ENCODE measurements at places on chromosomes 7 and 10. TPM values are rescaled to one million over a fixed set of nuclear protein-coding genes. Genes with fewer than 3 reads are reported as not detected.

DNA sequence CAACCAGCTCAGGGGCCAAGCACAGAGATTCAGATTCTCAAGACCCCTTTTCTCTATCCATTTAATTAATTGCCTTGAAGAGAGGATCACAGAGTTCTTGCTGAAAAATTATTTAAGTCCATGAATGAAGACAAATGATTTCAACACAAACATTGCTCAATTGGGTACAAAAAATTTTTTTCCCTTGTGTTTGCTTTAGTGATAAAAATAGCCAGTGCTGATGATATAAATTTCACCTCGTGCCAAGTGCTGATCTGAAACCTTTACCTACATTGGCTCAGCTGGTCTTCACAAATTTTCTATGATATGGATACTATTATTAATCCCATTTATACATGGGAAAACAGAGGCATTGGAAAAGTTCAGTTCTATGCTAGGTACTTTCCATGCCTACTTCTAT lies 377.1 kb downstream of the NRG3 start:
- no peak overlapping the region for H3K4me3 ChIP-seq

- no peak for DNase-seq
- no peaks in the 10 kb centered on the region for H3K36me3 ChIP-seq
- H3K27ac ChIP-seq, result no peak overlapping the region
- no peak overlapping the region for H3K4me3 ChIP-seq
- H3K27me3 ChIP-seq, result no peaks in the 10 kb centered on the region
- H3K4me1 ChIP-seq, result no peaks in the 10 kb centered on the region
Observed at GRCh38 chr10:132150777-132151176, 36.0 kb upstream of the DPYSL4 start.

Gene SEMA3D
- 13.6 TPM for total RNA-seq

Gene CUTC
- total RNA-seq, result 15.8 TPM

DNA sequence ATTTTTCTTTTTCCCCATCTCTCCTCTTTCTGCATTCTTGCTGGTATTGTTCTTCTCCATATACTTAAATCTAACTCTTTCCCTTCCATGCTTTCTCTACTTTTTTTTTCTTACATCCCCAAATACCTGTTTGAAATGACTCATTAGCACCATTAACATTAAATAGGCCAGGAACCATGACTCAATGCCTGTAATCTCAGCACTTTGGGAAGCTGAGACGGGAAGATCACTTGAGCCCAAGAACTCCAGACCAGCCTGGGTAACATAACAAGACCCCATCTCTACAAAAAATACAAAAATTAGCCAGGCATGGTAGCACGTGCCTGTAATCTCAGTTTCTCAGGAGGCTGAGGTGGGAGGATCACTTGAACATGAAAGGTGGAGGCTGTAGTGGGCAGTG lies 1026.8 kb downstream of the GATA3 start:
- no peak for DNase-seq
- no peaks in the 10 kb centered on the region for H3K36me3 ChIP-seq
- no peak overlapping the region for H3K27ac ChIP-seq
- no peaks in the 10 kb centered on the region for H3K27me3 ChIP-seq
- H3K4me3 ChIP-seq, result no peak overlapping the region
- H3K4me1 ChIP-seq, result no peaks in the 10 kb centered on the region

DNA sequence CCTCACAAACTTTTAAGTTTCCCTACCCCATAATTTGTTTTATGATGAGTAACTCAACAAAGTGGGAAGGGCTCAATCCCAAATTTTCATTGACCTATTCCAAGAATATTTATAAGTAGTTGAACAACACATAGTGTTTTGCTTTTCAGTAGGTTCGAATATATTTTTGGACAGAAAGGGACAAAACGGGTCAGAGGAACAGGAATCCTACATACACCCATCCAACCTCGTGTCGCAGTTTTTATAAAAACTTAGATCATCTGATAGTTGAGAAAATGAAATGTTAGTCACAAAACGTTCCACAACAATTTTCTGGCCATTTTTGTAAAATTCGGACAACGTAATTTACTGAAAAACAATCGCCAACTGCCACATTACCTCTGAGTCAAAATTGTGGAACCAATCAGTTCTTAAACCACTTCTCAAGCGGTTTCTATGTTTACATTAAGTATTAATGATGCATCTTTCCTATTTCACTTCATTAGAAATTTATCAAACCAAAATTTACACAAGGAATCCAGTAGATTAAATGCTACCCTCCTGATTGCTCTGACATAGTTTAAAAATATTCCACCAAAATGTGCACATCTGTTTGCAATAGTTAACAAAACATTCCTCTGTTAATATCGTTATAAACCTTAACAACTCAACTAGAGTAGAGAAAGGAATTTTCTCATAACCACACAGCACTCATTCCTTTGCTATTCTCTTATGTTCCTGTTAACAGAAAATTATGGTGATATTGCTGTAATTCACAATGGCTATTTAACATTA lies 6.3 kb downstream of the WNT16 start:
- peaks cover 54% of the 10 kb centered on the region for H3K27me3 ChIP-seq
- peaks cover 6% of the 10 kb centered on the region for H3K4me1 ChIP-seq
- H3K4me3 ChIP-seq, result no peak overlapping the region
- H3K36me3 ChIP-seq, result no peaks in the 10 kb centered on the region
- no peak for DNase-seq
- no peak overlapping the region for H3K27ac ChIP-seq

Gene TMEM225B
- total RNA-seq, result 1.0 TPM

DNA sequence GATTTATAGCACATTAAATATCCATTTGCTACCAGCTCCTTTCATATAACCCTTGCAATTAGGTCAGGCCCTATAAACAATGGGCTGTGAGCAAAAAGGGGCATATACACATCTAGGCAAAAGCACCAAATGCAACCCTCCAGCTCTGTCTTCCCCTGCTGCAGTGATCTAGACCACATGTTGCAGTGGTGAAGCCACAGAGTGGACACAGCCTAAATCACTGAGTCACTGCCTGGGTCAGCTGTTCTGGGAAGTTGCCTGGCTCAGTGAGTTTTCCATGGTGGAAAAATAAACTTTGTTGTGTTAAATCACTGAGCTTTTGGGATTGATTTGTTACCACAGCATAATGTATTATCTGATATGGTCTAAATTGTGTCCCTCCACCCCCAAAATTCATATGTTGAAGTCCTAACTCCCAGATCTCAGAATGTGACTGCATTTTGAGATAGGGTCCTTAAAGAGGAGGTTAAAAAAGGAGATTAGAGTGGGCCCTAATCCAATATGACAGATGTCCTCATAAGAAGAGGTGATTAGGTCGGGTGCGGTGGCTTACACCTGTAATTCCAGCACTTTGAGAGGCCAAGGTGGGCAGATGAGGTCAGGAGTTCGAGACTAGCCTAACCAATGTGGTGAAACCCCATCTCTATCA lies 70.4 kb downstream of the ZFAND4 start:
- H3K27ac ChIP-seq, result no peak overlapping the region
- H3K4me1 ChIP-seq, result no peaks in the 10 kb centered on the region
- no peaks in the 10 kb centered on the region for H3K36me3 ChIP-seq

Gene CTTNBP2
- 6.3 TPM for total RNA-seq

DNA sequence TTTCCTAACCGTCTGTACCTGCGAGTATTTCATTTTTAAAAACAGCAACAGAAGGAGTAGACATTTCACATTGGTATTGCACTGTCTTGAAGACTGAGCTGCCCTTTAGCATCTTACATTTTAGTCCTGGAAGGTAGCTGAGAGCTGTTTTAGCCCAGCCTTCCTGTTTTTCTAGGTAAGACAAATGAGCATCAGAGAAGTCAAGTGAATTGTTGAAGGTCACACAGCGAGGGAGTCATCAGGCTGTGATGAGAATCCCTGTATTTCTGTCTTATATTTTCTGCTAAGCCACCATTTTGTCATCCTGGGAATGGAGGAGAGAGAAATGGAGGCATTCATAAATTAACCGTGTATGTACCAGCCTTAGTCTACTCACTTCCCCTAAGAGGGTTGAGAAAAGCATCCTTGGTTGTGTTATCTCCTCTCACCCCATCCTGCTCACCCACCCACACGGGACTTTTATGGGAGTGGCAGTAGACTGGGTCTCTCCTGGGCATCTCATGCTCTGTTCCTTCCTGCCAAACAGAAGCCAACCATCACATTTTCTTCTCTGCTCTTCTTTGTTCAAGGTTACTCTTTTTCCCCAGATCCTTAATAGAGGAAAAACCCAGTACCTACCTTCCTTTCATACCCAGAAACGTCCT lies 8.5 kb downstream of the RBM20 start:
- no peaks in the 10 kb centered on the region for H3K4me1 ChIP-seq
- peaks cover 49% of the 10 kb centered on the region for H3K27me3 ChIP-seq
- no peak for DNase-seq
- no peak overlapping the region for H3K4me3 ChIP-seq
- H3K27ac ChIP-seq, result no peak overlapping the region

Gene CPA2
- not detected for total RNA-seq

- H3K27ac ChIP-seq, result no peak overlapping the region
- DNase-seq, result no peak
- no peak overlapping the region for H3K4me3 ChIP-seq
- H3K36me3 ChIP-seq, result no peaks in the 10 kb centered on the region
- no peaks in the 10 kb centered on the region for H3K27me3 ChIP-seq
Observed at GRCh38 chr7:44163591-44163990, 22.5 kb upstream of the MYL7 start.

DNA sequence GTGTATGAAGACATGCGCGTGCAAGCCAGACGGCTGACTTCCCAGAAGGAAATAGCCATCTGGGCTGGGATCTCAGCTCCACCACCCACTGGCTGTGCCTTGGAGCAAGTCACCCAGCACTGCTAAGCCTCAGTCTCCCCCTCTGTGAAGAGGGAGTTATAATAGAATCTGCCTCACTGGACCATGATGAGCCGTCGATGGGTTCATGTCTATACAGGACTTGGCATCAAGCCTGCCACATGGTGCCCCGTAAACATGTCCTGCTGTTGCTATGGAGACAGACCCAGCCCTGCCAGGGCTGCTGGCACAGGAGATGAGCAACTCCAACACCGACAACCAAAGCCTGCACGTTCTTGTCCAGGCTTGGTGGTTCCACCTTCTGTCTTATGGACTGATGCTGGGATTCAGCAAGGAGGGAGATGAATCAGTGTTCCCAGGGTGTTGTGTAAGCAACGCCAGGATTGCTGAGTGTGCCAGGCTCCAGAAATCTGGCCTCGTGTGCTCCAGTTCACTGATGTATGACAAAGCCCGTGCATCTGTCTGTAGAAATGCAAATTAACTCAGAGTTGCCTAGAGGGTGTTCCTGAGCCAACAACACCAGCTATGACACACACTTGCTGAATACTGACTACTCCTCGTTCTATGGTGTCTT lies 5.6 kb downstream of the GPR15LG start:
- H3K4me3 ChIP-seq, result no peak overlapping the region
- H3K36me3 ChIP-seq, result no peaks in the 10 kb centered on the region
- no peaks in the 10 kb centered on the region for H3K4me1 ChIP-seq

DNA sequence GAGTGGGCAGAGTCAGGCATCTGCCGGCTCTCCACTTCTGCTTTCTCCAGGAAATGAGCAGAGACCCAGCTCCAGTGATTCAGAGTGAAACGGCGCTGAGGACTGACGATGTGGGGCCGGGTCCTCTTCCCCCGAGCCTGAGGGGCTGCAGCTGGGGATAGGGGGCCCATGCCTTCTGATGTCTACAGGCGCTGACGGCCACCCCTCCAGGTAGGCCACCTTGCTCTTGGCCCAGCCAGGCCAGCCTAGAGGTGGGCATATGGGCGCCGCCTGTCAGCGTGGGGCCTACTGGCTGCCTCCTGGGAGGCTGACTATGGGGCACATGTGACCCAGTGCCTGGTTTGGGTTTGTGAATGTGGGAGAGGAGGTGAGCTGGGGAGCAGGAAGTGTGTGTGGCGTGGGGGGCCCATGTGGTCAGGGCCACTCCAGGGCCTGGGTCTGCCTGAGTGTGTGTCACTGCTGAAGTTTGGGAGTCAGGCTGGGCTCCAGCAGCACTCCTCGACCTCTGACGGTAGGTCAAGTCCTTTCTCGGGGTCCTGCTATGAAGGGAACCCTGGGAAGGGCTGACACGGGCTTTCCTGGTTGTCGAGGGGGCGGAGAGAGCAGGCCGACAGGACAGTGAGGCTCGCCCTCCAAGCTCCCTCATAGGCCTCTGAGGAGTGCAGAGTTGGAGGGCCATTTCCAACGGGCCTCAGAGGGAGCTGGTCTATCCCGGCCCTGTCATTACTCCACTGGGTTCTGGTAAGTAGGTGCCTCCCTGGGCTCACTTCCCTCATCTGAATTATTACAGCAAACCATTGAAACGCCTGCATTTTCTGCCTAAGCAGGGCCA lies at the start of gene WDFY4:
WDFY4 (plus strand) TSS at position 82 of the 832 bp plus-strand sequence. CDS start 24,860 bp downstream, outside the sequence.
- H3K36me3 ChIP-seq, result no peaks in the 10 kb centered on the region
- peak; percentile 77 for DNase-seq
- peak within 1 kb of the TSS; percentile 40 for H3K4me3 ChIP-seq
- H3K4me1 ChIP-seq, result no peaks in the 10 kb centered on the region
- H3K27me3 ChIP-seq, result no peaks in the 10 kb centered on the region
- peak within 1 kb of the TSS; percentile 80 for H3K27ac ChIP-seq

GRCh38 chr7:138455609-138456008 lies 4.5 kb upstream of the TRIM24 start:
- H3K4me3 ChIP-seq, result no peak overlapping the region
- no peaks in the 10 kb centered on the region for H3K36me3 ChIP-seq
- no peak for DNase-seq
- no peak overlapping the region for H3K27ac ChIP-seq
- H3K27me3 ChIP-seq, result no peaks in the 10 kb centered on the region
- H3K4me1 ChIP-seq, result no peaks in the 10 kb centered on the region

Gene NOBOX
- total RNA-seq, result not detected

- no peak overlapping the region for H3K4me3 ChIP-seq
- H3K4me1 ChIP-seq, result peaks cover 38% of the 10 kb centered on the region
- DNase-seq, result no peak
- H3K27me3 ChIP-seq, result no peaks in the 10 kb centered on the region
- peak overlapping the region; percentile 11 for H3K27ac ChIP-seq
Observed at GRCh38 chr7:5672468-5672867, 109.0 kb downstream of the RNF216 start.

GRCh38 chr7:6444516-6445269 lies 3.1 kb downstream of the DAGLB start:
- no peaks in the 10 kb centered on the region for H3K27me3 ChIP-seq
- no peak overlapping the region for H3K27ac ChIP-seq
- no peak overlapping the region for H3K4me3 ChIP-seq
- H3K36me3 ChIP-seq, result peaks cover 33% of the 10 kb centered on the region
- peaks cover 18% of the 10 kb centered on the region for H3K4me1 ChIP-seq

DNA sequence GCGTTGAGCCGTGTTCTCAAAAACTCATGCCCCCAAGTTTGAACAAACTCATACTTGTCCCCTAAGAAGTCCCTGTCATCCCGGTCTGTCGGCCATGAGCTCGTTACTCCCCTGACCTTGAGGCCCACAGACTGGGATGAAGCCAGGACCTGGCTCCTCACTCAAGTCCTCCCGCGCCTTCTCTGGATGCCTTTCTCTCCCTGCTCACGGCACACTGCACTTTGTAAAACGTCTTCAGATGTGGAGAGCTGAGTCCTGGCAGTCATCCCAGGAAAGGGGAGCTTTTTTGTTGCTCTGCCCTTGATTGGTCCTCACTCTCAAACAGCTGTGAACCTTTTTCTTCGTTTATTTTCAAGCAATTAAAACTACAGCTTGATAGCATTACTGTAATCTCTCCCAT lies 110.8 kb downstream of the JAZF1 start:
- no peaks in the 10 kb centered on the region for H3K27me3 ChIP-seq
- DNase-seq, result peak; percentile 66
- no peak overlapping the region for H3K4me3 ChIP-seq
- H3K36me3 ChIP-seq, result no peaks in the 10 kb centered on the region
- H3K27ac ChIP-seq, result peak overlapping the region; percentile 24
- H3K4me1 ChIP-seq, result peaks cover 2% of the 10 kb centered on the region
